ENCODE measurements at places on chromosomes 1 and 21.

- DNase-seq = no peak
These were observed 28.3 kb downstream of the SLC66A1 start for GRCh38 chr1:19340387-19340937.

DNA sequence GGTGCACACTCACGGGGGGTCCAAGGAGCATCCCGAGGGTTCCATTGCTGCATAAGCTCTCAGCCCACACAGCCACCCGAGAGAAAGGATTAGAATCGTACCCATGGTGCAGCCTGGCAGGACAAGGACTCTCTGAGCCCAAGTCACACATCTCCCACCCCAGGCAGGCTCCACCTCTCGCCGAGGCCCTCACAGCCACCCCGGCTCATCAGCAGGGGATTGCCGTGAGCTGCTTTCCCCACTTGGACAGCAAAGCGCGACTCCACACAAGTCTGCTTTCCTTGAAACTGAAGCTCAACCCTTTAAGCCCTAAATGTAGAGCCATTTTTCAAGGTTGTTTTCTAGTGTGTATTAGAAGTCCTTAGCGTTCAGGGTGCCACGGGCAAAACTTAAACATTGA lies 306.4 kb upstream of the VAMP3 start:
- DNase-seq = no peak

GRCh38 chr1:86114816-86115400 lies 41.7 kb downstream of the COL24A1 start:
- no peak for DNase-seq

GRCh38 chr1:61152066-61152465 lies 69.7 kb downstream of the NFIA start:
- DNase-seq = no peak

GRCh38 chr1:88063605-88064004 lies 620.5 kb upstream of the PKN2 start:
- DNase-seq = no peak

DNA sequence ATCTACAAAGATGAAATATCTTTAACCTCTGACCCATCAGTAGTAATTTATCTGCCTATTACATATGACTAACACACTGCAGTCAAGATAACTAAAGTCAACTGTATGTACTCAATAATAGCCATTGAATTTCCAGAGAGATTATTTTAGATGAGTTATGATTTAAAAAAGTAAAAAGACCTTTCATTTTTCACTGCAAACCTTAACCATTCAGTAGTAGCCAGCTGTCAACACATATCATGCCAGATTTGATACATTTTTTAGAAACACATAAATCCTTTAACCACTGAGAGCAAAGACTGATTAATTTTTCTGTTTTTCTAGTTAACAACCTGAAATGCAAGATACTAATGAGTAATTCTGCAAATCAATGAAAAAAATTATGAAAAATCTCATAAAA lies 31.0 kb downstream of the PALMD start:
- no peak for DNase-seq

- DNase-seq = peak; percentile 89
These were observed at the start of gene BTBD8 for GRCh38 chr1:92080128-92080985. TSS of gene BTBD8 (plus strand) at chr1:92080345. CDS start at chr1:92080572, 227 bp downstream.
